ENCODE measurements at places on chromosomes 2 and 18.
A peak's percentile ranks its signal among the peaks of the same experiment; 100 is the strongest.

DNA sequence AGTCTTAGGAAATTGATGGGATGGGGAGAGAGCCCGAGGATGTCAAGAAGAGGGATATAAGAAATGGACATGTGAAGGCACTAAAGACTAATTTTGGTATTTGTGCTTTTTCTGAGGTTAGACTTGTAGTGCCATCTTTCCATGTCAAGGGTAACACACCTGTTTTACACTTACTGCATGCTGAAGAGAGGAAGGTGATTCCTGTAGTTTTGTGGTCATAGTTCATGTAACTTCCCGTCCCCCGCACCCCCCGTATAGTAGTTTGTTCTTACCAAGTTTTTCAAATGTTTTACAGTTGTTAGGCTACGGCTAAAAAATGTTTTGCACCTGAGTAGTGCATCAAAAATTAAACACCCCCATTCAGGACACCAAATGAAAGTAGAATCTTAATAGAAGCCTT is 73.8 kb downstream of the CLIP4 start:
- no peak for DNase-seq

GRCh38 chr2:59899692-59900091 is 653.8 kb downstream of the BCL11A start:
- DNase-seq: no peak

DNA sequence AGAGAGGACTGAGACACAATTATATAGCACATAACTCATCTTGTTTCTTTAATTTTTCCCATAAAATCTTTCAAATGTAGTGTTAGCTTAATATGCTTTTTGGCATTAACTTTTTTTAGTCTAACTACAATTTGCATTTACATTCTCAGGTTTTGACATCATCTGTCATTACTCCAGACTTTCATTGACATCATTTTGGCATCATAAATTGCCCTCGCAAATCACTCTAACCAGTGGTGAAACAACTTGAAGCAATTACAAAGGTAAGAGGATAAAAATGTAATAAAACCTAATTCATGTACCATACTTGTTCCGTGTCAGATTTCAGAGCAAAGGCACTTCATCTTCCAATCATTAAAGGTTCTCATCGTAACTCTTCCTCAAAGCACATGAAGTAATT is 41.4 kb downstream of the RFX8 start:
- no peak for DNase-seq

DNA sequence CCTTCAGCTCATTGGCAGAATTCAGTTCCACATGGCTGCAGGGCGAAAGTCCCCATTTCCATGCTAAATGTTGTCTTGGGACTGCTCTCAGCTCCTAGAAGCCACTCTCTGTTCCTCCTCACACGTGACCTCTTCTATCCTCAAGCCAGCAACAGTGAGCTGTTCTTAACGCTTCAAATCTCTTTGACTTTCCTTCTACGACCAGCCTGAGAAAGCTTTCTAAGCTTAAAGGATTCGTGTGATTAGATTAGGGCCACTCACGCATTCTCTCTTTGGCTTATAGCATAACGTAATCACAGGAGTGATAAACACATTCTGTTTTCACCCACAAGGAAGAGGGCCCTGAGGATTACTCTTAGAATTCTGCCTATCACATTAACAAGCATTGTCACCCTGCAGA is 29.8 kb upstream of the LAMA1 start:
- peak; percentile 25 for DNase-seq

DNA sequence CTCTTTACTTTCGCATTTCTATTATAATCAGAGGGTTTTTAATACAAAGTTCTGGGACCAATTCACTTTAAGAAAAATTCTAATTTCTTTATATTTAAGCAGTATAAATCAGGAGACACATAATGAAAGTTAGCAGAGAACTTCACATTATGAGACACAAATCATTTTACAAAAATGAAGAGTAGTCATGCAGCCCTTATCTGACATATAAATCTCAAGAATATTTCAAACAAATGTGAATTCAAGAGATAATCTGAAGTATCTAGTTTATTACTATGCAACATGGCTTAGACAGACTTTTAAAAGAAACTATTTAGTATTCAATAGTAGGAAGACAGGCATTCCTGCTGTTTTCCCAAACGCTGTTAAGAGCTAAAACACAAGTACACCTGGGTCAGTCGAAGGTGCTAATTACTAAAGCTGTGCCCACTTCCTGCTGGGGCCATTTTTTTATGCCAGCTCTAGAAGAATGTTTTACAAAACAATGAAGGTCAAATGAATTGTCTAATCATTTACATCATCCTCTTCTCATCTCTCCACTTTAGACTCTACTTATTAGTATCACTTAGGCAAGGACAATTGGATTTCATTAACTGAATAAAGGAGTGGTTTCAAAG is 40.2 kb downstream of the CWC22 start:
- DNase-seq: no peak

GRCh38 chr2:203892207-203892606 is 24.6 kb downstream of the CTLA4 start:
- no peak for DNase-seq

DNA sequence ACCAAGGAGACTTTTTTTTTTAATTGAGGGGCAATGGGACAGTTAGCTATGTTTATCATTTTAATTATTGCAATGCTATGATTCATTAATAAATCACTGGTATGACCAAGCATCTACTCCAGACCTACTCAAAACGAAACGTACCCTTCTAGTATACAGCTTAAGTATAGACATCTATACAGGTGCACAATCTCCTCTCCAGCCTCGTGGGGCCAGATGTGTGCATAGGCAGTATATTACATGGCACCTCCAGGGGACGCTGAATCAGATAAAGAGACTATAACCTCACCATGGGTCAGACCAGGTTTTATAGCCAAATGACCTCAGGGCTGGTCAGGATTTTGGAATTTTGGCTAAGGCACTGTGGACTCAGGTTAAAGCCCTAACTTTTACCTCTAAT is 86.6 kb downstream of the SS18 start:
- no peak for DNase-seq

GRCh38 chr2:68371581-68371980 is 6.5 kb downstream of the PLEK start:
- peak; percentile 6 for DNase-seq
